ENCODE measurements at places on chromosomes 1 and 21.

GRCh38 chr1:215652371-215652770, 85.3 kb downstream of the KCTD3 start:
- no peak for DNase-seq

- DNase-seq: peak; percentile 79
Measured at GRCh38 chr21:45542242-45542666, at the start of gene SLC19A1. SLC19A1 (minus strand) TSS chr21:45542440; CDS start chr21:45537959, 4,481 bp downstream.

- no peak for DNase-seq
Measured at GRCh38 chr1:61639608-61640336, 85.2 kb downstream of the TM2D1 start.

GRCh38 chr1:110645821-110646735, 28.7 kb downstream of the KCNA3 start:
- DNase-seq: no peak

DNA sequence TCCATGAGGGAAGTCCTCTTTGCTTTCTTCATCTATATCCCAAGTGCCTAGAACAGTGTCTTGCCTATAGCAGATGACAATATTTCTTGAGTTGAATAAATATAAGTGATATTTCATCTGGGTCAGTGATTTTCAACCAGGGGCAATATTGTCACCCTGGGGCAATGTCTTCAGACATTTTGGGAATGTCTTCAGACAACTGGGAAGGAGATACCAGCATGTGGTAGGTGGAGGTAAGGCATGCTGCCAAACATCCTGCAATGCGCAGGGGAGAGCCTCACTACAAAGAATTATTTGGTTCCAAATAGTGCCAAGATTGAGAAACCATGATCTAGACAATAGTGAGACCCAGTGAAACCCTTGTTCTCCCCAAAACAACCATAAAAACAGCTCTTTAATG, 54.7 kb downstream of the C1orf94 start:
- DNase-seq: no peak

GRCh38 chr1:33433509-33434362, 2.8 kb upstream of the PHC2 start:
- peak; percentile 24 for DNase-seq

GRCh38 chr1:208030288-208031091, 119.6 kb upstream of the CD34 start:
- DNase-seq: no peak

DNA sequence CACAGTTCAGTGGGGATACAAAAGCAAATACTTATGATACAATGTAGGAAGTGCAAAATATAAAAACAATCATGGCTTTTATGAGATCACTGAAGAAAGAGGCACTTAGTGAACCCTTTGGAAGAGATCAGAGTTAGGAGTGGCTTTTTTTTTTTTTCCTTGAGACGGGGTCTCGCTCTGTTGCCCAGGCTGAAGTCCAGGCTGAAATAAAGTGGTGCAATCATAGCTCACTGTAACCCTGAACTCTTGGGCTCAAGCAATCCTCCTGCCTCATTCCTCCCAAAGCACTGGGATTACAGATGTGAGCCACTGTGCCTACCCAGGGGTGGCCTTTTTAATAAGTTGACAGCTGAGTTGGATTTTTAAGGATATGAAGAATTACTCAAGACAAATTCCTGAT, 17.3 kb upstream of the RASAL2 start:
- no peak for DNase-seq
